NCI-H460 (cell line): ENCODE measurements at places on chromosomes 3 and 15.

DNA sequence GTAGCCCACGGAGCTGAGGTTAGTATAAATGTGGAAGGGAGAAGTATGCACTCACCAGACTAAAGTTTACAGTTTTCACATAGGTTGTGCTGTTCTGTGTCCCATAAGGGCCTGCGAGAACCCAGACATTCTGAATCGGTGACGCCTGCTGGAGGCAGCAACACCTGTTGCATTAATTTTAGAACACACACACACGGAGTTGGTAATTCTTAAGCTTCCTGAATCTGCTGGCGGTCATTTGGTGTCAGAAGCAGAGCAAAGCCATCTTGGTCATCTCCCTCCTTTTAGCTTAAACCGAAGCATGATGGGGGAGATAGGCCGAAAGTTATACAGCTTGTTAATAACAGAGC, 41.1 kb upstream of the AP3B2 start:
- no peak for DNase-seq

GRCh38 chr3:6281662-6282061, 579.3 kb upstream of the GRM7 start:
- no peak for DNase-seq

DNA sequence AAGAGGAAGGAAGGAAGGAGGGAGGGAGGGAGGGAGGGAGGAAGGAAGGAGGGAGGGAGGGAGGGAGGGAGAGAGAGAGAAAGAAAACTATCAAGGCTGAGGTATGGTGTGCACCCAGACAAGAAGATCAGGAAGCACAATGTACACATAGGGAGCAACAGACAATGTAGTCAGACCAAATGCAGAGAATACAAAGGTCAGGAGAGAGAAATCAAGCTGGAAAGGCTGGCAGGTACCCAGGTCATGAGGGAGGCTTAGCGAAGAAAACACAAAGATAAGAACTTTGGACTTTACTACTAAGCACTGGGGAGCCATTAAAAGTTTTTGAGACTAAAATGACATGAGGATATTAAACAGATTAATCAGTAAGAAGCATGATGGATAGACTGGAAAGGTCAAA, 176.0 kb upstream of the TMCO5A start:
- no peak for DNase-seq

DNA sequence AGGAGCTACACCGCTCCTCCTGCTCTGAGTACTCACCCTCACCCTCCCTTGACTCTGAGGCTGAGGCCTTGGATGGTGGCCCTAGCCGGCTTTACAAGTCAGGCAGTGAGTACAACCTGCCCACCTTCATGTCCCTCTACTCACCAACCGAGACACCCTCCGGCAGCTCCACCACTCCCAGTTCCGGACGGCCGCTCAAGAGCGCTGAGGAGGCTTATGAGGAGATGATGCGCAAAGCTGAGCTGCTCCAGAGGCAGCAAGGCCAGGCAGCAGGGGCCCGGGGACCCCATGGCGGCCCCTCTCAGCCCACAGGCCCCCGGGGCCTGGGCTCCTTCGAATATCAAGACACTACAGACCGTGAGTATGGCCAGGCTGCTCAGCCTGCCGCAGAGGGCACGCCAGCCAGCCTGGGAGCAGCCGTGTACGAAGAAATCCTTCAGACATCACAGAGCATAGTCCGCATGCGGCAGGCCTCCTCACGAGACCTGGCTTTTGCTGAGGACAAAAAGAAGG, 21.2 kb upstream of the APEH start:
- no peak for DNase-seq

- DNase-seq: no peak
Measured at GRCh38 chr3:61809879-61810278, 248.5 kb downstream of the PTPRG start.
